Right ventricle myocardium inferior (tissue), 1 donor: ENCODE measurements at places on chromosomes 7 and 10. TPM values are rescaled to one million over a fixed set of nuclear protein-coding genes. Genes with fewer than 3 reads are reported as not detected.

GRCh38 chr10:110803830-110804338 lies 67.8 kb upstream of the PDCD4 start:
- DNase-seq = no peak

CAMK2B gene
- total RNA-seq = 95.4 TPM

OR13A1 gene
- total RNA-seq = not detected

HNRNPA2B1 gene
- total RNA-seq = 396 TPM
